Suprapubic skin (tissue), 4 donors: ENCODE measurements at places on chromosomes 3 and 15.

DNA sequence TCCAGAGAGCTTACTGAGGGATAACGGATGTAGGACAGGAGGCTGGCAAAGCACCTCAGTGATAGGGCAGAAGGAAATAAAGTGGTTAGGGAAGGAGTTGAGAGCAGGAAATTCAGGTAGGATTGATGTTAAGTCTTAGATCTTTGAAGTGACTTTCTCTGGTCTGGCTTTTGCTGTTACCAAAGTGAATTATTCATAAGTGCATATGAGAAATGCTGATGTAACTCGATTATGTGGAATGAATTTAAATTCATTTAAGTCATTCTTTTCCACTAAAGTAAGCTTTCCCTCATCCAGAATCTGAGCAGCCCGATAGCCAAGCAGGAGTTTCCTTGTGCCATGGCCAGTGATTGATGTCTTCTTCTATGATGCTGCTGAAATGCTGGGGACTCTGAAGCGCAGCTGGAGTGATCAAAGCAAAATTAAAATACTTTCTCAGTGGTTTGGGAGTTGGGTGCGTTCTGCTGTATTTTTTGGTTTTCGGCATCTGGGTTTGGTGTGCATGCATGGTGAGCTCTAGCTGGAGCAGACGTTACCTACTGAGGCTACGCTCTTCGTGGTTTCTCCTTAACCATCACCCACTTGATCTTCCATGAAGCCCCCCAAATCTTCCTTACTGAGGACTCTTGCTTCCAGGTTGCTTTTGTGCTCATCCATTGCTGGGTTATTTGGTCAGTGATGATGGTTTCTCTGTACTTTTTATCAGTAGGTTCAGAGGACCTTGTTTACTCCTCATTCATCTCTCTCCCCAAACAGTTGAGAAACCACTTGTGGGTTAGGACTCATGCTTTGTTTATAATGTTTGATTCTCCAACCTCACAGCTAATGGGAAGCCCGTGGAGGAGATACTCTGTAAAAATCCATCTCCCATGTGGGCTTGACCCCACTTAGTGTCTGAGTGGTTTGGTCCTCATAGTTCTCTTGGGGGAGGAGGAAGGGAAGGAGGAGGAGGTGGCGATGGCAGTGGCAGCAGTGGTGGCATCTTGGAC is 72.5 kb downstream of the IGF1R start:
- no peak for DNase-seq

DNA sequence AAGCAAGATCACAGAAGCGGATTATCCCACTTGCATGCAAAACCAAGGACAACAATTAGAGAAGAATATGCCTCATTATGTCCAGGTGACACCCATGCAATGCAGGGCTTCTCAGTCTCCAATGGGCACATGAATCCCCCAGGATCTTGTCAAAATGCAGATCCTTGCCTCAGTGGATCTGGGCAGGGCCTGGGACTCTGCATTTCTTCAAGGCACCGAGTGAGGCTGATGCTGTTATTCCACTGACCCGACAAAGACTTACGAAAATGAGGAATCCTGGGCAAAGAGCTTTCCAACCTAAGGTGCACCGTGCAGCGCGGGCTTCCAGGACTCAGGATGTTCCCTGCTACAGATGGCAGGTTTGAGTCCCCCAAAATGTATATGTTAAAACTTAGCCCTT is 99.2 kb downstream of the ATP10A start:
- no peak for DNase-seq

DNA sequence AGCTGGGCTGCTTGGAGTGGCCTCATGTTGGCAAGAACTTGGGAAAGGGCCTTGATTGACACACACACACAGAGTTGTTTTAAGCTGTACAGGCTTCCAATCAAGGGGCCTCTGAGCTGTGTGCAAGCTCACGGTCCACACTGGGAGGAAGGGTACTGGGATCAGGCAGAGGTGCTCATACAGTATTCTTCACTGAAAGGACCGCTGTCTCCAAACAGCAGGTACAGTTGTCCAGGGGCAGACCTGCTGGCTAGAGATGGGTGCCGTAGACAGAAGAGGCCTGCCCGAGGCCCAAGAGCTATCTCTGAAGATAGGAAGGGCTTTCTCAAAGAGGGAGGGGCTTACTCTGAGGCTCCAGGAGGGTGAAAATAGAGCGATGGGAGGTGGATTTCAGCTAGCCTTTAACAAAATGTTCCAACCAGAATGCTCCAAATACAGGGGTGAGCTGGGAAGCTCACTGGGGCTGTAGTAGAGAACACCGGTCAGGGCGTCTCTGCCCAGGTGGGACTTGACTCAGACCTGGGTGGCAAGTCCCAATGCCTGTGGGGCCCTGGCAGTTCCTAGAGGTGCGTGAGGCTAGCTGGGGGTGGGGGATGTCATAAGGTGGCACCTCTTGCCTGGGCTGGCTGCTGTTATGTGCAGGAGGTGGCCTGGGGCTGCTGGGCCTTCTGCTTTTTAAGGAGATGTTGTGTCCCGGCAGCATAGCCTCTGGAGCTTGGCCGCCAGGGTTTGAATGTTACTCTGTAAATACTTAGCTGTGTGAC is 42.7 kb downstream of the RASGRF1 start:
- no peak for DNase-seq

DNA sequence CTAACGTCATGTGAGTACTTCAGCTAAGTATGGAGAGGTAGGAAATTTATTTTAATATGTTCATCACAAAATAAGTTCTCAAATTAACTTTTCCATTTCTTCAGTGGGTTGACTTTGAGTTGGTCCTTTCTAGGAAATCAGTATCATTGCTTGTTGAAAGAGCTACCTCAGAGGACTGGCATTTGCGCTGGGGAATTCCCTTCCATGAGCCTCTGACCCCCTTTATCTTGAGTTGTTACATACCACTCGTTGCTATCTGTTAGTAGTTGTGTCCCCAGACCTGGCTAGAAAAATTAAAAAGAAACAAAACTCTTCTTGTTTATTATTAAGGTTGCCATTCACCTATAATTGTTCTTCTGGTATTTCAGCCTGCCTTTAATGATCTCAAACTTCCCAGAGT is 96.8 kb upstream of the ROBO2 start:
- DNase-seq, result no peak

- DNase-seq, result no peak
Measured at GRCh38 chr3:187430576-187430975, 62.4 kb downstream of the RTP4 start.

GRCh38 chr15:101187820-101188636 is 63.8 kb downstream of the CHSY1 start:
- DNase-seq, result no peak

DNA sequence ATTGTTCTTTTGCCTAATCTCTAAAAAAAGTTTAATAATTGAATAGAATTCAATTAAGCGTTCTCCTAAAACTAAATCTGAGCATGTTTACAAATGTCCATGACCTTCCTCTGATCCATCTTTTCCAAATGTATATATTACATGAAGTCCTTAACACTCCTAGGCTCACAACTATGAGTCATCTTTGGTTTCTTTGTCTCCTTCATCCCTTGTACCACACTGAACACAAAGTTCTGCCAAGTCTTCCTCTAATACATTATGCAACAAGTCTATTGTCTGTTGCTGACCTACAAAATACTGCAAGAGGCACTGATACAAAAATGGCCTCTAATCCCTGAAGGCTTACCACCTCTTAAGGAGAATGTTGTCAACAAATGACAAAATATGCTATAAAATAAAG is 550.2 kb downstream of the PYDC2 start:
- DNase-seq, result no peak

GRCh38 chr3:81554388-81554787 is 207.1 kb downstream of the GBE1 start:
- DNase-seq, result no peak

DNA sequence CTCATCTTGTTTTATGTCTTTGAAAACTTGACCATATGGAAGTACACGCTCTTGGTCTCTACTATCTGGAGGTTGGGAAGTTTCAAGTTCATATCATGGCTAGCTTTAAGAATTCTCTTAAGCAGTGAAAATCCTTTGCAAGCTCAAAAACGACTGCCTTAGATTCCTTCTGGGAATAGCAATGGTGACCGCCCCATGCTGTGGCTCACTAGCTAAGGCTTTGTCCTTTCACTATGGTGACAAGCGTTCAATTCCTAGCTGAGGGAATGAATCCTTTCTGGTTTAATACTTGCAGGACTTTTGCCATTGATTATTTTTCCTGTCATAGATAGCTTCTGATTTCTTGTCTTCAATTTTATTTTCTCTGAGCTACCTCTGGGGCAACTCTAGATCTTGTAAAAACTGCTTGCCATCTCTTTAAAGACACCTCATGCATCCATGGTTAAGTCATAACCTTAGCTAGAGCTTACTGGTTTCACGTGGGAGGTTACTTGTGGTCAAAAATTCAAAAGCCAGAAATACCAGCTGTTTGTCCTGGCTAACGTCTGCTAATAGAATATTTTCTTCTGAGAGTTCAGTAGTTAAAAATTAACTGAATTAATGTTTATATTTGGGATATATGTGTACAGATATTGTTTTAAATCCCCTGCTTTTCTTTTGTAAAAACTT is 673.4 kb upstream of the CBLB start:
- no peak for DNase-seq

DNA sequence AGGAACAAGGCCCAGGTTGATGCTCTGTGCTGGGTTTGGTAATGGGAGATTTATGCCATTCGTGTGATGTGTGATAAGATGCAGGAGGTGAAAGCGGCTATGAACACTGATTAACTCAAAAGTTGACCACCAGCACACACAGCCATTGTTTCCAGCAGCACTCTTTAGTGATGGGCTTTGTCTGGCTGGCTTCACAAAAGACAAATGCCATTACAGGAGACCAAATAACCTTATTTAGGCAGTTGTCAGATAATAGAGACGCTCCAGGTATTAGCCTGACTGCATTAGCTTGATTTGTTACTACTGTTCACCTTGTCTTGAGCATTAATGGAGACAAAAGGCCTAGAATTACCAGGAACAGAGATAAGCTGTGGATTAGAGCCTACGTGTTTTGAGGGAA is 5.1 kb downstream of the HESX1 start:
- DNase-seq, result no peak

DNA sequence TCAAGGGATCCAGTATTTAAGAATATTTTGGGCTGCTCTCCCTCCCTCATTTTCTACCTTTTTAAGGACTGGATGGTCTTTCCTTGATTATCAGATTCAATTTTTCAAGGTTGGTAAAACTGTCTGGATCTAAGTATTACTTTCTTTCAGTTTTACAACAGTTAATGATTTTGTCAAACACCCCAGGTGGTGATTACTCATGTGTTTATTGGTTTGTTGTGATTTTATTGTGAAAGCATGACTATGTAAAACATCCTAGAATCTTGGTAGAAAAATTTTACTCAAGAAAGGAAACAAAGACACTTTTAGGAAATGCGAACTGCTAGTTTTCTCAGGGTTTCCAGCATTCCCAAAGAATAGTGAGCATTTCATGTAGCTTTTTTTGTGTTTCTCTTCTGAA is 7.3 kb downstream of the GTF2E1 start:
- no peak for DNase-seq

- DNase-seq, result no peak
Measured at GRCh38 chr3:33134026-33134625, 20.3 kb downstream of the CRTAP start.

DNA sequence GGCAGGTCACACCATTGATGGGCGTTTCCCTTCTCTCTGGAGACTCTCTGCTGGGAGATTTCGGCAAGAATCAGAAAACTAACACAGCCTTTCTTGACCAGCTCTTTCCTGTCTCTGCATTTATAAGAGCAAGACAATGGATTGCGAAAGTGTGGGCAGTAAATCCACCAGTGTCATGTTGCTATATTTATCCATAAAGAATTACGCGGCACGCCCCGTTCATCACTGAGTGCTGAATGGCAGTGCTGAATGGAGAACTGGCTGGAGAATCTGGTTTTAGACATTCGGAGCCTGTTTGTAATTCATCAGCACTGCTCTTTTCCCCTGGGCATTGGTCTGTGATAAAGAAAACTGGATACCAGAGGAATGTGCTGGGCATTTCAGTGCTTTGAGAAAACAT is 2.0 kb upstream of the CEMIP start:
- no peak for DNase-seq

- no peak for DNase-seq
Measured at GRCh38 chr15:67126551-67127330, 61.3 kb downstream of the SMAD3 start.

GRCh38 chr3:152322756-152323155 is 54.0 kb downstream of the MBNL1 start:
- DNase-seq, result no peak

DNA sequence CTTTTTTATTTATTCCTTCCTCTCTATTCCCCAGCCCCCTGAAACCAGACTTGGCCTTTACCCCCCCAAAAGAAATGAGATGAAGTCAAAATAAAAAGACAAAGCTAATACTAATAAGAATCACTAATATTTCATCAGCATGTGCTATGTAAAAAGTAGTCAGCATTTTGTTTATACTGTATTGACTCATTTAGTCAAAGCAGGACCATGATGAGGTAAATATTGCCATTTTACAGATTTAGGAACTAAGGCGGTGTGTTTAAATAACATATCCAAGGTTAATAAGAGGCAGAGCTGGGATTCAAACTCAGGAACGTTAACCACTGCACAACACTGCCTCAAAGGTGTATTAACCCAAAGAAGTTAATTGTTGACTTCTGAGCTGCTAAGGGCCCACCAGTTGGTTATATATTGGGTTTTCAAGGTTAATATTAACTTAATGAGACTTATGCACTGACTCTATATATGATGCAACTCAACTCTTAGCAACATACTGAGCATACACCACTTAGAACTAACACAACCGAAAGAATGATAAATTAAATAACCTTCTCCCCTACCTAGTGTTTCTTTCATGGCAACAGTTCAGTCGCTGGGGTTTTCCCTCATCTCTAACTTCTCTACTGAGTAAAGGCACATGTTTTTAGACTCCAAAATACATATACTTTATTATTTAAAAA is 34.7 kb downstream of the FOXP1 start:
- DNase-seq, result no peak

DNA sequence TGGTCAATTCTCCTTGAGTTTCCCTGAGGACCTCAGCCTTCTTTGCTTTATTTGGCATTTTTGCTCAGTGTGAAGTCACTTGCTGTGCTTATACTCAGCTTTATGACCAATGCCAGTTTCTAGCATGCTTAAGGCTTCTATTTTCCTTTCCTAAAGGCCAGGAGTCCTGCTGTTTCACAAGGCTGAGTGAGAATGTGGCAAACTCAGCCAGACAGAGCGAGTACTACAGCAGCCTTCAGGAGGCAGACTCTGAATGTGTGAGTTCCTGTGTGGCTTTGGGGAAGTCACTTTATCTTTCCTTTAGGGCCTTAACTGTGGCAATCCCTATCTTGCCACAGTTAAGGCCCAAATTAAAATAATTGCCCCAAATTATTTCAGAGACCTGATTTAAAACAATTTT is 213.2 kb upstream of the MRPL3 start:
- DNase-seq, result no peak

GRCh38 chr15:33059184-33059583 is 135.3 kb downstream of the FMN1 start:
- no peak for DNase-seq

DNA sequence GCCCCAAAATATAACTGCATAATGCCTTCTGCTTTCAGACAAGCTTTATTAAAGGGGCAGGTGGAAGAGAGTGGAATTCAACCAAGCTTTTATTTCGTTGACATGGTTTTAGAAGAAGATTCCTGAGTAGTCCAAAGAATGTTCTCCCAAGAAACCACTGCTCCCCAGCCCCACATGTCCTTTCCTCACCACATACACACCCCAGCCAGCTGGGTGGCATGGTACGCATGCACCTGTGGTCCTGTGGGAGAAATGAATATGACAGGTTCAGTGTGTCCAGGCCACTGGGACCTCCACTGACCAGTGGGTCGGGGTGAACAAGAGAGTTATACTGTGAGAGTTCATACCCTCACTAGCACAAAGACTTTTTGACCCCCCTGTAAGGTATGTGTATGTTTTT is 30.2 kb downstream of the ARID3B start:
- no peak for DNase-seq

GRCh38 chr3:37071921-37072320 is 78.6 kb downstream of the MLH1 start:
- no peak for DNase-seq

GRCh38 chr15:34122771-34123183 is 20.9 kb downstream of the PGBD4 start:
- no peak for DNase-seq
